ENCODE measurements at places on chromosomes 2 and 18. TPM values are rescaled to one million over a fixed set of nuclear protein-coding genes. Genes with fewer than 3 reads are reported as not detected.

The MLPH gene
- total RNA-seq = not detected

DNA sequence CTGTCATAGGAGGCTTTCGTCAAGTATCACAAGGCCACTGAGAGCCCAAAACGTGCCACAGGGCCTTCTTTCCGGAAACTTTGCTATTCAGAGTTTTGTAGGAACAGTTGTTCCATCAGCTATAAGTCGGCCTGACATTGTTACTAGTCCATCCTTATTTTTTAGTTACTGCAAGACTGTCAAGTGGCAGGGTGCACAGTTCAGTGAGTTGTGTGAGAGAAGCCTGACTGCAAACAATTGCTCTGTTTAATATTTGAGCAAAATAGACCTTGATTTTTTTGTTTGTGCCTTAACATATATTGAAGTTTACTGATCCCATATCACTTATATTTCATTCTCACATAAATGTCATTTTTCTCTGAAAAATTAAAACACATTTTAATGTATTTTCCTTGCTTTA lies 110.1 kb downstream of the GALNT1 start:
- DNase-seq = no peak

GRCh38 chr2:49240608-49241007 lies 86.3 kb upstream of the FSHR start:
- DNase-seq = no peak

The FAM110C gene
- 0.48 TPM for total RNA-seq

GRCh38 chr18:44630118-44630517 lies 50.6 kb upstream of the SETBP1 start:
- no peak for DNase-seq

The MEP1B gene
- 0.35 TPM for total RNA-seq

The ZNF521 gene
- total RNA-seq = not detected
